ENCODE measurements at places on chromosomes 11 and 22. TPM values are rescaled to one million over a fixed set of nuclear protein-coding genes. Genes with fewer than 3 reads are reported as not detected.

GRCh38 chr22:36280379-36280778, 27.4 kb downstream of the APOL1 start:
- H3K36me3 ChIP-seq: peaks cover 45% of the 10 kb centered on the region
- no peak for DNase-seq
- no peak overlapping the region for H3K4me3 ChIP-seq
- no peaks in the 10 kb centered on the region for H3K27me3 ChIP-seq

The CBLIF gene
- not detected for total RNA-seq

DNA sequence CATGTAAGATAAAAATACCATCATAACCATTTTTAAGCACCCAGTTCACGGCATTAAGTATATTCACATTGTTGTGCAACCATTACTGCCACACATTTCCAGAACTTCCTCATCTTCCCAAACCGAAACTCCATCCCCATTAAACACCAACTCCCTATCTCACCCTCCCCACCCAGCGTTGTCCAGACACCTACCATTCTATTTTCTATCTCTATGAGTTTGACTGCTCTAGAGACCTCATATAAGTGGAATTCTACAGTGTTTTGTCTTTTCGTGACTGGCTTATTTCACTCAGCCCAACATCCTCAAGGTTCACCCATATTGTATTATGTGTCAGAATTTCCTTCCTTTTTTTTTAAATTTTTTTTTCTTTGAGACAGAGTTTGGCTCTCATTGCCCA, 45.2 kb downstream of the PPFIA1 start:
- H3K4me3 ChIP-seq: no peak overlapping the region
- no peaks in the 10 kb centered on the region for H3K4me1 ChIP-seq
- H3K27me3 ChIP-seq: no peaks in the 10 kb centered on the region
- no peak for DNase-seq
- H3K36me3 ChIP-seq: peaks cover 3% of the 10 kb centered on the region

The MYEOV gene
- total RNA-seq: 1.1 TPM

DNA sequence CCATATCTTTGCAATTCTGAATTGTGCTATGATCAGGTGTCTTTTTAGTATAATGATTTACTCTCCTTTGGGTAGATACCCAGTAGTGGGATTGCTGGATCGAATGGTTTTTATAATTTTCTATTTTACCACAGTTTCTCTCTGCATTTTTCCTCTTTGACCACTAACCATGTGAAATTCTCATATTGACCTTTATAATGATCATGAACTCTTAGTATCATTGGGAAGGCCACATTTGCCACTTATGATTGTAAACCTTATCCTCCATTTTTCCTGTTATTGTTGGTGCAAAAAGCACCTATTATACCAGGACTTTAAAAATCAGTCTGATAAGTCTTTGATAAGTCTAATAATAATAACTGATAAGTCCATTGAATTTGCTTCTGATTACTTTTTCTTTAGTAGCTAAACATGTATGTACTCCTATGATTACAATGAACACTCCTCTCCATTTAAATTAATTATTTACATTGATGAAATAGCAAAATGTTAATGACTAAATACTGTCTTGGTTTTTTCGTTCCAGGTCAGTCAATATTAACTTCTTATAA, 9.6 kb downstream of the NEAT1 start:
- H3K27ac ChIP-seq: no peak overlapping the region
- no peak for DNase-seq
- H3K36me3 ChIP-seq: peaks cover 39% of the 10 kb centered on the region
- H3K4me1 ChIP-seq: peaks cover 42% of the 10 kb centered on the region

The OR4C15 gene
- not detected for total RNA-seq

The C11orf87 gene
- total RNA-seq: not detected
